ENCODE measurements at places on chromosomes 13 and 19. TPM values are rescaled to one million over a fixed set of nuclear protein-coding genes. Genes with fewer than 3 reads are reported as not detected.
A peak's percentile ranks its signal among the peaks of the same experiment; 100 is the strongest.

DNA sequence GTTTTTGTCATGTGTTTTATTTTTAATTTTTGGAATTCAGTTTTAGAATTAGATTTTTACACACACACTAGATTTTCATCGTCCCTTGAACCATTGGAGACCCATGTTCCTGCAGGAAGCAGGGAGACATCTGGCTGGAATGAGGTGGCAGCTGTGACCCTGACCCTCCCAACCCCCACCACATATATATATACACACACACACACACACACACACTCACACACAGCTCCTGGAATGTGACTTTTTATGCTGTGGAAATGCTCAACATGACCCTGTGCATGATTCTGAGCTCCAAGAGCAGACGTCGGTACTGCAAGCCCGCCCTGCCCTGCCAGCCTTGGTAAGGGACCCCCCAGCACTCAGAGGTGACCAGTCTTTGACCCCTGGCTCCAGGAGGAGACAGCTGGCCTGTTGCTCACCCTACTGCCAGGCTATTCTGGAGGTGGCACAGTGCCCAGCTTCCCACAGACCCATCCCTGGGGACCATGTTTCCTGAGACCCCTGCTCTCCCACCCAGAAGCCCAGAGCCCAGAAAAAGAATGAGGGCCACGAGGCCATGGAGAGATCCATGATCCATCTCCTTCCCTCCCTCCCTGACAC is 103.2 kb upstream of the VSTM2B start:
- DNase-seq: no peak

- no peak for DNase-seq
Measured at GRCh38 chr19:38395381-38396114, 7.1 kb downstream of the SPRED3 start.

DNA sequence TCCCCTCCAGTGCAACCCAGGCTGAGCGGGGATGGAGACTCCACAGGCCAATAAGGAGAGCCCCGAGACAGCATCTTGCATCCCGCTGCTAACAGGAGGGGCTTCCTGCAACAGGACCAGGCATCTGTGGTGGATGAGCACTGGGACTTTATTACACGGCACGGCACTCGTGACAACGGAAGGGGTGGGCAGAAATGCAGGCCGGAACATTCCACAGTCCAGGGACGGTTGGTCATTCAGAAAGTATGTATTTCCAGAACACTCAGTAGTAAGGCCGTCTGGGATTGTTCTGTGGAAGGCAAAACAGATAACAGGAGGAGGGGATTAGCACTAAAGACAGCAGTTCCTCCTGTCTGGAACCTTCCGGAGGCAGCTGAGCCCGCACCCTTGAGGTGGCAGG is 3.3 kb upstream of the TM6SF2 start:
- DNase-seq: no peak

DNA sequence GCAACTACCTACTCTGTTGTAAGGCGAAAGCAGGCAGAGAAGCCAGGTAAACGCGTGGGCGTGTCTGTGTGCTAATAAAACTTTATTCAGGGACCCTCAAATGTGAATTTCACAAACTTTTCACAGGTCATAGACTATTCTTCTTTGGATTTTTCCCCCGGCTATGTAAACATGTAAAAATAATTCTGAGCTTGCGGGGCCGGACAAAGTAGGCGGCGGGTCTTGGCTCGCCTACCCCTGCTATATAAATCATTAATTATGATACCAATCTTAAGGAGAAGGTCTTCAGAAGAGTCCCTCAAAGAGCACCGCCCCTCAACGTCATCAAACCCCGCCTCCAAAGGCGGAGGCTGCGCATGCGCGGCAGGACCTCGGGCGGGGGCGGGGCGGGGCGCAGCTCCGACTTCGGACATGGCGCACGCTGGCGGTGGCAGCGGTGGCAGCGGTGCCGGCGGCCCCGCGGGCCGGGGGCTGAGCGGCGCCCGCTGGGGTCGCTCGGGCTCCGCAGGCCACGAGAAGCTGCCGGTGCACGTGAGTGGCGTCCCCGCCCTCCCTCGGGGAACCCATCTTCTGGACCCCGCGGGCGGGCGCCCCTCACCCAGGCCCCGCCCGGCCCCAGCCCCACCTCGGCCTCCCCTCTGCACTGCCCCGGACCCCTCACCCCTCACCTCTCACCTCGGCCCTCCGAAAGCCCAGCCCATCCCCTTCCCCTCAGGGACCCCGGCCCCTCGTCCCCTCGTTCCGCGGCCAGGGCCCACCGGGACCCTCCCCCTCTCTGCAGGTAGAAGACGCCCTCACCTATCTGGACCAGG is at the start of gene SIN3B:
SIN3B (plus strand) TSS at position 389 of the 812 bp plus-strand sequence; CDS start at position 412, 23 bp downstream.
- peak; percentile 78 for DNase-seq

DNA sequence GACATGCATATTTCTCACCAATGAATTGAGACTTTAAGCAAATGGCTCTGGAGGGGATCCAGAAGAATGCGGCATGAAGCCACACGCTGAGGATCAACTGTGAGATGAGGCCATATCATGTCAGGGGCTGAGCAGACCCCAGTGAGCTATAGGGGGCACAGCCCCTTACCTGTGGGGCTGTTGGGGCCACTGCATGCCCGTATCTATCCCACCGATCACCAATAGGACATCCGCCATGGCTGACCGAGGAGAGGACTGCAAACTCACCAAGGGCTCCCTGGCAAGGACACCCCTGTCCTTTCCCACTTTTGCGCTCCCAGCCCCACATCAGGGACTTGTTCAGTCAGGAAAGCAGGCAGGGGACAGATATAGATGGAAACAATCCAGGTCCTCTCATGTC is 78.0 kb downstream of the SERP2 start:
- DNase-seq: no peak

- DNase-seq: no peak
Measured at GRCh38 chr13:114174529-114174961, 4.5 kb upstream of the CFAP97D2 start.

DNA sequence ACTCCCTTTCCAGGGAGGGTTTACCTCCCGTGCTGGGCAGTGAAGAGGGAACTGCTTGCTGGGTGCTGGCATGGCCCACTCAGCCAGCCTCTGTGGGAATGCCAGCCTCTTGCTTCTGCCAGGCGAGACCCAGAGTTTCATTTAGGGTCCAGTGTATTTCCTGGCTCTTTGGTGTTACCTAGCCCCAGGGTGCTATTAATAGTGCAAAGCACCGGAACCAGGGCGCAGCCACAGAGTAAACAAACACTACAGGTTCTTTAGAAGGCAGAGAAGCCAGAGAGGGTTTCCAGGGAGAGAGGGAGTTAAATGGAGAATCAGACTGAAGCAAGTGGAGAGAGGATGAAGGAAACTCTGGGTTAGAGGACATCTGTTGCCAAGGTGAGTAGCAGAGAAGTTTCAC is 74.9 kb upstream of the SPATA13 start:
- no peak for DNase-seq

DNA sequence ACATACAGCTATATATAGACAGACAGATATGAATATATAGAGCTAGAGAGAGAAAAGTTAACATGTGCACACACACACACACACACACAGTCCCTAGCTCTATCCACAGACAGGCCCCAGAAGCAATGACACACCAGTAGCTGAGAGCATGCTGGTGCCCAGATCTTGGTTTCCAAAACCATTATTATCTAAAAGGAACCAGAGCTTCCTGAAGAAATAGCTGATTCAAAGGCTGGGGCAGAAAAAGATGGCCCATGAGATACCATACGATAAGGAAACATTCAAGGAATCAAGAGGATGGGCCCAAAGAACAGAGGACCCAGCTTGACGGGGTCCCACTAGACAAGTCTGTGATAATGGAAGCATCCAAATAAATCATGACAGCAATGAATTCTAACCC is 53.4 kb downstream of the ABCC4 start:
- peak; percentile 9 for DNase-seq

GRCh38 chr13:48334534-48335127 is 31.1 kb downstream of the RB1 start:
- DNase-seq: no peak

DNA sequence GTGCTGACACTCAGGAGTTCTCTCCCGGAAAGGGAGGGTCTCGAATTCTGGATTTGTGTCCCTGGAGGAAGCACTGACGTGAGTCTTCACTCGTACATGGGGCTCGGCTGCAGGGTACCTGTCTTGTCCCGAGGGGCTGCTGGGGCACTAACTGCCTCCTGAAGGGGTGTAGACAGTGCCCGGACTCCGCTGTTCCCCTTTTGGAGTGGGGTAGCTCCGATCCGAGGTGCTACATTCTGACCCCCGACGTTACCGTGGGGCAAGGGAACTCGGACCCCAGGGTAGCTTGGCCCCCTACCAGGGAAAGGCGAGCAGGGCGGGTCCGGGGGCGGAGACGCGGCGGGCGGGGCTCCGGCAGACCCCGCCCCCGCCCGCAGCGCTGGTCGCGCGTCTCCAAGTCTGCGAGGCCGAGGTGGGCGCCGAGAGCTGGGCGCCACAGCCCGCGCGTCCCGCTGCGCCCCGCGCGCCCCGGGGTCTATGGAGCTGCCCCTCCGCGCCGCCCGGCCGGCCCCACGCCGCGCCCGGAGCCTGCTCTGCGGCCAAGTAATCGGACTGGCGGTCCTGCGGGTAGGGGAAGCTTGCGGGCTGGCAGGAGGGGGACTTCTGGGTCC is at the start of gene NPAS1:
NPAS1 (plus strand) TSS at position 407 of the 611 bp plus-strand sequence. CDS start 1,211 bp downstream, outside the sequence.
- DNase-seq: no peak

- peak; percentile 95 for DNase-seq
Measured at GRCh38 chr19:11203194-11204075, 6.1 kb upstream of the KANK2 start.

GRCh38 chr19:11288349-11288748 is 7.6 kb upstream of the TSPAN16 start:
- no peak for DNase-seq

DNA sequence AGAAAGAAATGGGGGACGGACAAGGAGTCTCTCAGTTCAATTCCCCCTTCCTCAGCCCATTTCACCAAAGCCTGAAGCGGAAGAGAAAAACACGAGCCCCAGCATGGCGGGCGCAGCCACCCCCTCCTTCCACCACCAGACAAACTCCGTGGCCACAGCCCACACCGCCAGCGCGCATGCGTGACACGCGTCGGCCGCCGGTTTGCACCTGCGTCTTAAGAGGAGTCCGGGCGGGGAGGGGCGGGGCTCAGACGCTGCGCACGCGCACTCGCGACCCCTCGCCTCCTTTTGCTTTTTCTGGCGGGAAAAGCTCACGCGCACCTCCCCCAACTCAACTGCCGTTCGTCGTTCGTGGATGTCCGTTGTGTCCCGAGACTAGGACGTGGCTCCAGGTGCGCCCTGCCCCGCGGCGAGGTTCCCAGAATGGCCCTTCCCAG is at the start of gene KASH5:
KASH5 (plus strand) TSS at position 314 of the 437 bp plus-strand sequence. CDS start 2,635 bp downstream, outside the sequence.
- DNase-seq: peak; percentile 55

DNA sequence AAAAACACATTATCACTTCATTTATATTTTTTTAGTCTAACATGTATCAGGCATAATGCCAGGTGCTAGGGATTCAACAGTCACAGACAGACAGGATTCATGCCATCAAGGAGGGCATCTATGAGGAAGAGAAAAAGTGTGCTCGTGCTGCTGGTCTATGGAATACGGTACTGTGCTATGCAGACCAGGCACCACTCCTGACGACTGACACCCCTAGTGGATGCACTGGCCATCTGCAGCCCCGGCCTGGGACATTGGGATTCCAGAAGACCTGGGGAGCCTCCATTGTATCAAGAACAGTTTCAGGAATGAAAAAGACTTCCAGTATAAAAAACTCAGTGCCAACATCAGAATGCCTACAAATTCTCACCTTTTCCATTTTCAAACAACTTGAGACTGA is 94.0 kb downstream of the KLF12 start:
- DNase-seq: no peak

GRCh38 chr19:55345818-55346724 is 6.4 kb downstream of the KMT5C start:
- no peak for DNase-seq

- DNase-seq: no peak
Measured at GRCh38 chr13:75633285-75633684, 2.8 kb upstream of the LMO7 start.

GRCh38 chr19:36371886-36372285 is 7.1 kb downstream of the ZFP14 start:
- no peak for DNase-seq

GRCh38 chr13:43512221-43512620 is 274.6 kb downstream of the ENOX1 start:
- no peak for DNase-seq

GRCh38 chr19:1089891-1090290 is 5.3 kb downstream of the POLR2E start:
- DNase-seq: no peak

DNA sequence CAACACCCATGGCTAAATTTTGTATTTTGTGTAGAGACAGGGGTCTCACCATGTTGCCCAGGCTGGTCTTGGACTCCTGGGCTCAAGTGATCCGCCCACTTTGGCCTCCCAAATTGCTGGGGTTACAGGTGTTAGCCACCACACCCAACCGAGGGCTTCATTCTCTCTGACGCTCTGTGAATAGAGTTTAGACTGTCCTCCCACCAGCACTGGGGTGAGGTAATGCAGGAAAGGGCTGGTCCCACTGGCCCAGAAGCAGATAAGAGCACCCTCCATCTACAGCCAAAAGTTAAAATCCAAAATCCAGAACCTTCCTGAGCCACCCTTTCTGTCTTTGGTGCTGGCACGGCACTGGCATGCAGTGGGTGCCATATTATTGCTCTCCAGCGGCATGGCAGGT is 31.8 kb upstream of the HOMER3 start:
- no peak for DNase-seq

- DNase-seq: no peak
Measured at GRCh38 chr19:39924389-39924788, 10.0 kb downstream of the FCGBP start.

- DNase-seq: no peak
Measured at GRCh38 chr13:109285586-109285985, 500.8 kb downstream of the IRS2 start.

The SERPINE3 gene
- total RNA-seq: 0.12 TPM

The CD22 gene
- not detected for total RNA-seq

The KLK7 gene
- total RNA-seq: 206 TPM

The OR7A5 gene
- 2.9 TPM for total RNA-seq

The REEP6 gene
- 6.4 TPM for total RNA-seq

The AMER2 gene
- total RNA-seq: 0.13 TPM

The CLEC11A gene
- 9.9 TPM for total RNA-seq

The ANKRD24 gene
- total RNA-seq: 0.22 TPM

The MEIOSIN gene
- not detected for total RNA-seq

The ZNF701 gene
- total RNA-seq: 11.6 TPM

The SLC44A2 gene
- 180 TPM for total RNA-seq

The HNRNPM gene
- 60.4 TPM for total RNA-seq
